A549 treated with AZD2906 at 1 μM for 4 hours (cell line): ENCODE measurements at places on chromosomes 3 and 15. TPM values are rescaled to one million over a fixed set of nuclear protein-coding genes. Genes with fewer than 3 reads are reported as not detected.

Gene NPTN
- total RNA-seq = 180 to 207 TPM (median 199 TPM) in 5 replicates

Gene PCSK6
- 12.0 to 14.0 TPM (median 13.7 TPM) in 5 replicates for total RNA-seq

Gene FSD2
- not detected in 5 replicates for total RNA-seq

Gene MASP1
- total RNA-seq = 0.11 to 0.27 TPM (median 0.17 TPM) in 3 of 5 replicates, not detected in the others
